ENCODE measurements at places on chromosomes 13 and 19. TPM values are rescaled to one million over a fixed set of nuclear protein-coding genes. Genes with fewer than 3 reads are reported as not detected.

The ZNF497 gene
- total RNA-seq = 1.6 TPM

The GADD45B gene
- 55.3 TPM for total RNA-seq

The TRPC4 gene
- 3.4 TPM for total RNA-seq

The ATP8B3 gene
- 1.3 TPM for total RNA-seq

The MAP2K7 gene
- total RNA-seq = 35.1 TPM

The ZNF221 gene
- total RNA-seq = 6.8 TPM

The PLPPR3 gene
- total RNA-seq = not detected

The INSR gene
- 78.9 TPM for total RNA-seq

The KLK4 gene
- total RNA-seq = not detected

The VAV1 gene
- total RNA-seq = 12.1 TPM

The DHDH gene
- total RNA-seq = not detected

The MIA gene
- not detected for total RNA-seq

The FBXO17 gene
- total RNA-seq = 14.9 TPM

The SPHK2 gene
- 27.6 TPM for total RNA-seq

The CEACAM3 gene
- not detected for total RNA-seq

The ZNF577 gene
- 21.5 TPM for total RNA-seq

The PLA2G4C gene
- total RNA-seq = 11.5 TPM

The FLT3 gene
- 0.91 TPM for total RNA-seq

All from ureter (tissue), 1 donor.